ENCODE measurements at places on chromosomes 11 and 22.
A peak's percentile ranks its signal among the peaks of the same experiment; 100 is the strongest.

DNA sequence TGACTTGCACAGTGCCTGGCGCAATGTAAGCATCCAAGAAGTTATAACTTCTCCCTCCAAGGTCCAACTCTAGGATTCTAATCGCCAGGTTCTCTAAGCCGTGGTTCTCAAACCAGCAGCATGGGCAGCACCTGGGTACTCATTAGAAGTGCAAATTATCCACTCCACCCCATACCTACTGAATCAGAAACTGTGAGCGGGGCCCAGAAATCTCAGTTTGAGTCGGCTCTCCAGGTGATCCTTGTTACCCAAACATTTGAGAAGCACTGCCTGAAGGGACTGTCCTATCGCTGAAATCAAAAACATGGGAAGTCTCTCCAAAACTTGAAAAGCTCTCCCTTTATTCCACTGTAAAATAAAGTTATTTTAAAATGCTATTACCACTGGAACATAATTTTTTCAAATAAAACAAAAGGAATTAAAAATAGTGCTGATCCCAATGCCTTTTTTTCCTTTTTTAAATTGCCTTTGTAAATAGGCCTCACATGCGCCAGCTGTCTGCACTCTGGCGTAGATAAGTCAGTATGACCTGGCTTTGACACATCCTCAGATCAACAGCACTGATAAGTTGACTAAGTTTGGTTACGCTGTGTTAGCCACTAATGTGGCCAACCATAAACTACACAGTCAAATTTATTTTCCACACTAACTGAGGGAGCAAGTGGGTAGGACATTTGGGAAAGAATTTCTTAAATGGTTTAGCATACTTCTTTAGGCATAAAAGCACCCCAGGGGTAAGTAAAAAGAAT, 8.4 kb upstream of the CTR9 start:
- DNase-seq, result peak; percentile 14

- no peak for DNase-seq
Measured at GRCh38 chr22:17063411-17064106, 21.2 kb upstream of the IL17RA start.

GRCh38 chr11:74055938-74056337, 47.1 kb upstream of the UCP3 start:
- peak; percentile 13 for DNase-seq

DNA sequence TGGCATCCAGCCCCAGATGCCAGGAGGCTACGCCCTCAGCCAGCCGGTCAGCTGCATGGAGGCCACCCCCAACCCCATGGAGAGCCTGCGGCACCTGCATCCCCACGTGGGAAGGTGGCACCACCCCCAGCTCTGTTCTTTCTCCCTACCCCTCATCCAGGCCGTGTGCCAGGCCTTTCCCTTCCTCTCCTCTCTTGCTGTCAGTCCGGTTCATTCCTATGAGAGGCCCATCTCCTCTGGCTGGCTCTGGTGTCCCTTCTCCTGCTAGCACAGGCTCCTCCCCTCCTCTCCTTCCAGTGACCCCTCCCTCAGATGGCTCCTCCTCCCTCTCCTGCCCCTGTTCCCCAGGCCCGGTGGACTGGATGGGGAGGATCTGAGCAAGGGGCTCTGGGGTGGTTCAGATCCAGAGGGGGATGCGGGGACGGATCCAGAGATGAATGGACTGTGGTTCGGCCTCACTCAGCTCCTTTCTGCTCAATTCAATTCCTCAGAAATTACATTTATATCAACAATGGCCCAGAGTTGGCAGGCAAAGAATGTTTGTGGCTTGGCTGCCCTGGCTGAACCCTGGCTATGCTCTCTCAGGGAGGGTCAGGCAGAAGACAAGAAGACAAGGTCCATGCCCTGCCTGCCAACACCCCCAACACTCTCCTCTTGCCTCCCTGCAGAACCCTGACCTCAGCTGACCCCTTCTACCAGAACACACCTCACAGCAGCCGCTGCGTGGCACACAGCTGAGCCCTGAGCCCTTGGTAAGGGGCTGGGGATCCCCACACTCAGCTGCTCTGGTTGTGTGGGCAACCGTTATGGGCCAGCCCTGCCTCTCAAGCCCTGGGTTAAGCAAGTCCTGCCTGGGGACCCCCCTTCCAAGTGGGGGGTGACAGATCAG, 18.5 kb upstream of the LRRC10B start:
- no peak for DNase-seq

DNA sequence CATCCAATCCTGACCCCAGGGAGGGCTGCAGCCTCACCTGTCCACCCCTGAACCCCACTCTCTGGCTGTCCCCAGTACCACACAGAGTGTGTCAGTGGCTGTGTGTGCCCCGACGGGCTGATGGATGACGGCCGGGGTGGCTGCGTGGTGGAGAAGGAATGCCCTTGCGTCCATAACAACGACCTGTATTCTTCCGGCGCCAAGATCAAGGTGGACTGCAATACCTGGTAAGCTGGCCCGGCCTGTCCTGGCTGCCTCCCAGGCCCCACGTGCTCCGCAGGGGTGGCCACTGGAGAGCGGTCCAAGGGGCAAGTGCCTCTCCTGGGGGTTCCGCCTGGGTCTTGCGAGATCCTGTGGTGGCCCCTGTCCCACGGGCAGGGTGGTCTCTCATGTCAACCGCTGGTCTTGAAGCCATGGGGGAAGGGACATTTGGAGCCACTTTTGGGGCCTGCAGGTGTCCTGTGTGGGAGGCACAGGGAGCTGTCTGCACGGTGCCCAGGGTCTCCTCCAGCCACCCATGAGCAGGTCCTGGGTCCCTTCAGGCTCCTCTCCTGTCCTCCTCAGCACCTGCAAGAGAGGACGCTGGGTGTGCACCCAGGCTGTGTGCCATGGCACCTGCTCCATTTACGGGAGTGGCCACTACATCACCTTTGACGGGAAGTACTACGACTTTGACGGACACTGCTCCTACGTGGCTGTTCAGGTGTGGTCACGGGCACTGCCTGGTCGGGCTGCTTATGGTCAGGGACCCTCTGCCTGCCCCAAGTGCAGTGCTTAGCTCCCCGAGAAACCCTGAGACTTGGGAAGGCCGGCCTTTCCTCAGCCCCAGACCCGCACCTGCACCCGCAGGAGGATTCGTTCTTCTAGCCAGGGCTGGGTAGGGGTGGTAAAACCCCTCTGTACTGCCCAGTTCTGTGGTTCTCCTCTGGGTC, 11.8 kb downstream of the MUC2 start:
- DNase-seq, result no peak

DNA sequence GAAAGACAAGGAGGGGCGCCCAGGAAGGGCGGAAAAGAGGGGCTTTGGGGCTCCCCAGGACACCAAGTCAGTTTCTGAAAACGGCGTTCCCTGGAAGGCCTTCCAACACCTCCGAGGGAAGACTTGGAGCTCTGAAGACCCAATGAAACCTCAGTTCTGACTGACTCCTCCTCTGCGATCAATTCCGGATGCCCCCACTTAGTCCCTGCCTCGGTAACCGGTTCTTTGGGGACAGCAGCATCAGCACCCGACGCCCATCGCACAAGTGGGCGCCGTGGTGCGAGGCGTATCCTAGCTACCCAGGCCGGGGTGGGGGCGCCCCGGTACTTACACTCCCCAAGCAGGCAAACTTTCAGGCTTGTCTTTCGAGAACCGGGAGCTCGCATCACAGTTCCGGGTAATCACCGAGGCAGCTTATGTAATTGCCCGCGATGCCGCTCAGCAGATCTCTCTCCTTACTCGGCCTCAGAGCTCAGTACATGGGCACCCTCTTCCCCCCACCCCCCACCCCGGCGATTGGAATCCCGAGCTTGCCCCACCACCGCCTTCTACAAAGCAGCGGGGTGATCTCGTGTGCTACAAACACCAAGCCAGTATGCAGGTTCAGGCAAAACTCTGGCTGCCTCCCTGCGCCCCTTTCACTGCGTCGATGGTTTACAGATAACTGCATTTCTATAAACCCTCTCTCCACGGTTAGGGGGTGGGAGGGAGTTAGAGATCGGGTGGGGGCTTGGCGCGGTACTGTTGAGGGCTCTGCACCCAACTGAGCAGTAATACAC, 2.0 kb downstream of the TENM4 start:
- DNase-seq, result no peak

- DNase-seq, result no peak
Measured at GRCh38 chr11:119094816-119095065, 6.9 kb downstream of the DPAGT1 start.

DNA sequence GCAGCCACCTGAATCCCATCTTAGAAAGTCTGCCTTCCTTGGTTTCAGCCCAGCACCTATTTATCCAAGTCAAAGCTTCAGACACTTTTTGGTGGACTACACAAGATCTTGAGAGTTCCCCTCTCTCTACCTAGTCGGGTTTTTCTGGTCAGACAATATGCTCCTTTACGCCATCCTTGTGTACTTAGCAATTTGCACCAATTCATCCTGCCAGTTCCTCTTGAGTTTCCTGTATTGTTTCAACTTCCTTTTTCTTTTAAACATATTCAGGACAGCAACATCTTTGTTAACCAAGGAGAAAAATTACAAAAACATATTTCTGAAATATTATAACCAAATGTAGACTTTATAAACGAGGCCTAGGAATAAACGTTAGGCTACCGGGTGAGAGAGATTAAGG, 368.2 kb upstream of the CADM1 start:
- no peak for DNase-seq

DNA sequence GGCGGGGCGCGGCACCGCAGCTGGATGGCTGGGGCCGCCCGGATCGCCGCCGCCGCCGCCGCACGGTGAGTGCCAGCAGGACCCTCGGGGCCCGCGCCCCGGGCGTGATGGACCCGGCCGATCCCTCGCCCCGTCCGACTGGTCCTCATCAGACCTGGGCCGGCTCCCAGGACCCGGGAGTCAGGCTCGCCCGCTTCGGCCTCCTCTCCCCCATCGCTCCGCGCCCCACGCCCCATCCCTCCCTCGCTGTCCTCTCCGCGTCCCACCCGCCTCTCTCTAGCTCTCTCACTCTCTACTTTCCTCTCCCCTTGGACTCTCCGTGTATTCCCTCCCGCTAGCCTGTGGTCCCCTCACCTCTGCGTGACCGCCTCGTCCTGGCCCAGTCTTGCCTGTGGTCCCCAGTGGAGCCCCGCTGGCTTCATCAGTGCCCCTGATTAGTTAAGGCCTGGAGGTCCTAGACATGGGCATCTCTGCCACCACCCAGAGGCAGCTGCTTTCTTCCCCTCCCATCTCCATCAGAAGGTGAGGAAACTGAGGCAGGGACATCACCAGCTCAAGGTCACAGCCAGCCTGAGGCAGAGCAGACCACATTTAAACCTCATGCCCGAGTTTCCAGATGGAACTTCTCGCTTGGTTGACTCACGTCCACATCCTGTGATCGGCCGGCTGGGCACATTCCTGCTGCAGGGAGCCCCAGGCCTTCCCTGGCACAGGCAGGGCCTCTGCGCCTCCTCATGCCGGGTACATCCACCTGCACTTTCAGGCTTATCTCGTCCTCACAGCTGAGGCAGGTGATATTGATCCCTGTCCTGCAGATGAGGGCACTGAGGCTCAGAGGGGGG, 429 bp downstream of the SLC39A13 start:
- DNase-seq, result peak; percentile 59

DNA sequence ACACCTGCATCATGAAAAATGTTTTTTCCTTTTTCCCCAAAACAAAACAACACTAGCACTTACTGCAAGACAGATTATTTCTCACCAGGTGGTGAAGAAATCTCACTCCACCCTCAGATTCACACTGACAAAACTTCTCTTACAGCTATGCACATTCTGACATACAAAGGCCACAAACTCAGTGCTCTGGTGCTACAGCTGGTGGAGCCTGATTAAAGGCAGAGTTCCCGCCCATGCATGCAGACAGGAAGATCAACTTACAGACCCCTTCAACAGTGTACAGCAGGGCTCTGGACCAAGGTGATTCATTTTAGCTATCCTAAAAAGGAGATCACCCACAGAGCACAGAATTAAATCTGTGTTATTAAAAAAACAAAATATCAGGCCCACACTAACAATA, 112.6 kb downstream of the CADM1 start:
- no peak for DNase-seq

- DNase-seq, result no peak
Measured at GRCh38 chr22:23122216-23122957, 19.4 kb downstream of the RSPH14 start.

DNA sequence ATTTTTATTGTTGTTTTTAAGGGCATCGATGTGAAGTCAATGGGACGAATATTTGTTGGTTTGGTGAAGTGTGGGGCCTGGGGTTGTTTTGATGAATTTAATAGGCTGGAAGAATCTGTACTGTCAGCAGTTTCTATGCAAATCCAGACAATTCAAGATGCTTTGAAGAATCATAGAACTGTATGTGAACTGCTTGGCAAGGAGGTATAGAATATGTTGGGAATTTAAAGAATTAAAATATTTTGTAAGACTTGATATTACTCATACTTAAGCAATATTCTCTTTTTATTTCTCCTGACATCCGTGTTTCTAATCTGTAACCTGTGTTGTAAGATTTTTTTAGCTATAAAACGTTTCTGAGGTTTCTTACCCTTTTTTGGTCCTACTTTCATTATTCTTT, 61.6 kb downstream of the DYNC2H1 start:
- DNase-seq, result peak; percentile 11

DNA sequence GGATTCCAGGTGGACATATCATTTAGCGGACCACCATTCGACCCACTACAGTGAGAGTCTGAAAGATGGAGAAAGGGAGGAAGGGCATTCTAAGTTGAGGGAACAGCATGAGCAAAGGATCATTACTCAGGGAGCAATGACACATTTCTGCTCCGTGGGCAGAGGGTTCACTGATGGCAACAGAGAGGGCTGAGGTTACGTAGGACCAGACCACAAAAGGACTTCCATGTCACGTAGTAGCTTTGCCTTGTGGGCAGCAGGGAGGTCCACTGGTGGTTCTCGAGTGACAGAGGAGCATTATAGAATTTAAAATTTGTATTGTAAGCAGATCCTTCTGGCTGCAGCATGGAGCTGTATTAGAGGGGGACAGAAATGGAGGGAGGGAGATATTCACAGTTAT, 109.7 kb upstream of the NAV2 start:
- no peak for DNase-seq

DNA sequence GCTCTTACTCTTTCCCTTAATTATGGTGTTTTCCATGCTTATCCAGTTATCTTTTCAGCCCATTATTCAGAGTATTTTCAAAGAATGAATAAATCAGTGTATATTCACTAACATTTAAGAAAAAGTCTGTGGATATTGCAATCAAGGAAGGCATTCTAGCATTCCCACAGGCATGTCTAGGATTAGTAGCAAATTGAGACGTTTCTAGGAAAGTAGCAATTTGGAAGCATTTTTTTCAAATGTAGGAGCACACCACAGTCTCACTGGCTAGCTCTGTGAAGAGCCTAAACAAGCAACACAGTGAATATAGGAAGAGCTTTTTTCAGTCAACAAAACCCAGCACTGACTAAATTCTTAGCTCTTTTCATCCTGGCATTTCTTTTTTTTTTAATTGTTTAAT, 65.4 kb downstream of the CCDC34 start:
- DNase-seq, result no peak

- no peak for DNase-seq
Measured at GRCh38 chr22:42372976-42373375, 59.2 kb downstream of the NFAM1 start.

DNA sequence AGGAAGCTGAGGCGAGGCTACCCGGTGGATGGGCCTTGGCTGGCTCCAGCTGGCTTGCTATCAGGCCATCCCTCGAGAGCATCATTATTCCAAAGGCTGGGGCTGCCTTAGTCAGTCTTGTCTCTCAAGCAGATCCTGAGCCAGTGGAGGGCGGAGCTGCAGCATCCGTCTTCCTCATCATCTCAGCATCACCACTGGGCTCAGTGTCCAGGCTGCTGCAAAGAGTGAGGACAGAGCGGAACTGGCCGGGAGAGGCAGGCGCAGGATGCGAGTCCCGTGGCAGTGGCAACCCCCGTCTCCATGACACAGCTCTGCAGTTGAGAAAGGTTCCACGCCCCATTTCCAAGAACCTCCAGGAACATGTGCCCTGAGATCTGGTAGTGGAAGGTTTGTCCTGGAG, 4.4 kb downstream of the TP53I11 start:
- DNase-seq, result no peak

Data from retinal pigment epithelial cell (primary cell).